ENCODE measurements at places on chromosomes 1 and 21.

DNA sequence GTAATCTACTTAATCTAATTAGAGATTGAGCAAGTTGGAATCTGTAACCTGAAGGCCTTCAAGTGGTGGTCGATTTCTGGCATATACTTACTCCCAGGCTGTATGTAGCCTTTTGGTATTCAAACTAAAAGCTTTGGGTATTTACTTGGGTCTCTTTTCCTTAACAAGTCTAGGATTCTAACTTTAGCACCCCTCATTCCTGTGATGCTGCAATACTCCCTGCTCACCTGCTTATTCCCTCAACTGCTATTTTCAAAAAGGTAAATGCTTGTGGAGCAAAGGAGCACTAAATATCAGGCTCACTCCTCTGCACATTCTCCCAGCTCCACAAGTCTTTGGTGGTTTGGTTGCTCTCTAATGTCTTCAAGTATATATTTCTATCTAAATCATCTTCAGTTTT, 68.0 kb upstream of the CYYR1 start:
- DNase-seq = no peak

GRCh38 chr1:17678011-17678410, 77.1 kb upstream of the ACTL8 start:
- DNase-seq = no peak

DNA sequence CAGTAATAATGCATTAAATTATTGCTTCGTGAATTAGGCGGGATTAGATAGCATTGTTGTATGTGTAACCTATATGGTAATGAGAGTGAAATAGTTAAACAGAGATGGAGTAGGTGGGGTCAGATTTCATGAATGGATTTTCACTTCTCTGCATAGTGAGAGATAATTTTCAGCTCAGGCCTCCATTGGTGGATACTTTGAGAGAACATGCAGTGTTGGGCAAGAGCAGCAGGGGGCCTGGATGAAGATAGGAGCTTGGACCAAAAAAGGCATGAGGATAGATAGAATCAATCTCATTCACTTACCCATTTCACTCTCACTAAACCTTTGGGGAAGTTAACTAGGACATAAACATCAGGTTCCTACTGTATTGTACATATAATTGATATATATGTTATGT, 39.5 kb upstream of the C1orf87 start:
- DNase-seq = no peak

GRCh38 chr1:101187297-101187696, 49.5 kb upstream of the S1PR1 start:
- no peak for DNase-seq

GRCh38 chr21:44755227-44755626, 43.9 kb upstream of the TSPEAR start:
- DNase-seq = no peak

DNA sequence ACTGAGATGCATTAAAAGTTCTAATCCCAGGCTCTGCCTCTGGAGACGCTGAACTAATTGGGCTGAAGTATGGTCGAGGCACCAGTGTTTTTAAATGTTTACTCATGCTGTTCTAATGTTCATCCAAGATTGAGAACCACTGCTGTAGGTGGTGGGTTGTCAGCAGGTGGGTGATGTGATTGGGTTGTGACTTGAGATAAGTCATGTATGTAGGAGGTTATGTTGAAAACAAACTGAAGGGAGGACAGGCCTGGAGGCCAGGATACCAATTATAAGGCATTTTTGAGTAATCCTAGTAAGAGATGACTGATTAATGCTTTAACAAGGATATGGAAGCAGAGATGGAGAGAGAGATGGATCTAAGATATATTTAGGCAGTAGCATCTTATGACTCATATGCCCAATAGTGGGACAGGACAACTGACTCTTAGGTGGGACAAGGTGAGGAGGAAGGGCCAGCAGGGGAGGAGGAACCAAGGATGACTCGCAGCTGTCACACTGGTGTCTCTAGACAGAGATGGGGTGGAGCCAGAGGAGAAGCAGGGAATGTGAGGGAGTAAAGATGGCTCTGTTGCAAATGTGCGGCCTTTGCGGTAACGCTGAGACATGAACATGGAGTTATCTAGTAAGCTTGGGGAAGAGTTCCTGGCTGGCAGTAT, 29.3 kb downstream of the RAB4A start:
- DNase-seq = no peak

DNA sequence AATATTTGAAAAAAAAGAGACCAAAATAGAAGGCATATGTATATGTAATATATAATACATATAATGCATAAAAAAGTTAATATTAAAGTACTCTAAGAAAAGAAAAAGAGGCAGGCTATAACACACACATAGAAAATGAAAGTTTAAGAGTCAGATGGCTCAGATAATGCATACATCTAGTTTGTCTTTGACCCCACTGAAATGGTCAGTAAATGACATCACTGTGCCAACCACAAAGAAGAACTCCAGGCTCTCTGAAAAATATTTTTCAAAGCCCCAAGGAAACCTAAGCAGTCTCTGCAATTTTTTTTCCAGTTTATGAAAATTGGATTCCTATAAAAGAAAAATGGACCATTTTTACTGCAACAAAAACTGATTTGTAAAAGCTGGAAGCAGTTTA, 55.4 kb upstream of the SCYL3 start:
- no peak for DNase-seq

- no peak for DNase-seq
Measured at GRCh38 chr1:160047111-160047991, 15.6 kb upstream of the PIGM start.

DNA sequence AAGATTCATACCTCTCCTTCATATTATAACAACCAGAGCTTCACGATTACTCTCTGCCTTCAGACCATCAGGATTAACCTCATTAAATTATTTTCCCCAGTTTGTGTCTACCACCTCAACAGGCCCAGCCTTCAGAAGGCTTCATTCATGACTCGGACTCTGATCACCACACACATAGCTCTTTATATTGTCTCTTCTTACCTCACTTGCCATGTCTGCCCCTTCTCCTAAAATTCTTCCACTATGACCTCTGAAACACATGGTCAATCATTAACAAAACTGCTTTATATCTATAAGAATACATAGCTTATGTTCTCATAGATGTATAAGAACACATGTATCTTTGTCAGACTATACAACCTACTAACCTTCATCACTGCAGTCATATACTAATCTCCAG, 79.8 kb downstream of the USP1 start:
- no peak for DNase-seq

DNA sequence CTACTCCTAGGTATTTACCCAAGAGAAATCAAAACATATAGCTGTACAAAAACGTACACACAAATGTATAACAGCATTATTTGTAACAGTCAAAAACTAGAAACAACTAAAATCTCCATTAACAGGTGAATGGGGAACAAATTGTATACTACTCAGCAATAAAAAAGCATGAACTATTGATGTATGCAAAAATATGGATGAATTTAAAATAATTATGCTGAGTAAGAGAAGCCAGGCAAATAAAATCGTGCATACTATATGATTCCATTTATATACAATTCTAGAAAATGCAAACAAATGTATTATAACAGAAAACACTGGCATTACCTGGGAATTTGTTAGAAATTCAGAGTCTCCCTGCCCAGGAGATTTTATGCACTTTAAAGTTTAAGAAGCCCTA, 150.1 kb downstream of the GDAP2 start:
- no peak for DNase-seq

DNA sequence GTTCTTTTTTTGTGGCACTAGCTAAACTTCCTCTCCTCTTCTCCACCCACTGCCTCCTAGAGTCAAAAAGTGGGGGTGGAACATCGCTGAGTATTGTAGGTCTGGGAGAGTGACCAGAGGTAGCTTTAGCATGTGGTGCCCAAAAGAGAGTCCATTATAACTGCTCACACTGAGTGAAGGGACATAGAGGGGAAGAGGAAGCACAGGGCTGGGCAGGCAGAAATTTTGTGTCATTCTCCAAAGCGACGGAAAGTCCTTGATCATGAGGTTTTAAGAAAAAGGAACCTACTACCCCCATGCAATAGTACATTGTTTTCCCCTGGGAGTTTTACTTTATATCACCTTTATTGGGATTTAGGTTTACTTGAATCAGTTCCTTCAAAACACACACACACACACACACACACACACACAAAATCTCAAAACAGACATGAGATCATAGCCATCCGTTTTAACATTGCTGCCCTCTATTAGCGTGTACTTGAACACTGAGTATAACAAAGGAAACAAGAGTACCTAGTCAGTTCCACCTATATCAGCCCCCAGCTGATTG, 4.1 kb downstream of the CD84 start:
- no peak for DNase-seq

DNA sequence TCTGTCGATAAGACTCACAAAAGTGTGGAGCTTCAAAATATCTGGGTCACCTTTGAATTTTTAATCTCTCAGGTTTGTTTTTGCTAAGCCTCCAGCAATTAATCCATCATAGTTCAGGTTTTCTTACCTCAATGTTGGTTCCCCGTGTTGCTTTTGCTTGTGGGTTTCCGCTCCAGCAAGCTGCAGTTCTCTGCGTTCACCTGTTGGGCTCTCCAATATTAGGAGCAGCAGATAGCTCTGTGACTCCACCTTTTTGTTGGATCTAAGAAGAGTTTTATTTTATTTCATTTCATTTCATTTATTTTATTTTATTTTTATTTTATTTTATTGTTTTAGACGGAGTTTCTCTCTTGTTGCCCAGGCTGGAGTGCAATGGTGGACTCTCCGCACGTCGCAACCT, 335.5 kb downstream of the COL11A1 start:
- no peak for DNase-seq

DNA sequence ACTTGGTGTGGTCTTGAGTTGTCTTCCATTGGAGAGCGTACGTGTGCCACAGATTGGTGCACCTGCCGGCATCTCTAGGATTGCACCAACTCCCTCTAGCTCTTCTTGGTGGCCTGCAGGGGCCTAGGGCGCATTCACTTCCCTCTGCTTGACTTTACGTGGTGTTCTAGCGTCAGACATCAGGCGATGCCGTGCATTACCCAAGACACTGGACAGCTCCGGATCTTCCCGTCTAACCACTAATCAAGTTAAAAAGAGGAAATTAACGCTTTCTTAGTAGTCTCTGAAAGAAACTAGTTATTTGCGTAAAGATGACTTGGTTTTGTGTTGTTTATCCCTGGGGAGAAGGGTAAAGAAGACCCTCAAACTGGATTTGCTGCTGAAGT, 510 bp upstream of the IL10RB start:
- peak; percentile 45 for DNase-seq

- no peak for DNase-seq
Measured at GRCh38 chr1:197485790-197486189, 217.7 kb downstream of the CRB1 start.

DNA sequence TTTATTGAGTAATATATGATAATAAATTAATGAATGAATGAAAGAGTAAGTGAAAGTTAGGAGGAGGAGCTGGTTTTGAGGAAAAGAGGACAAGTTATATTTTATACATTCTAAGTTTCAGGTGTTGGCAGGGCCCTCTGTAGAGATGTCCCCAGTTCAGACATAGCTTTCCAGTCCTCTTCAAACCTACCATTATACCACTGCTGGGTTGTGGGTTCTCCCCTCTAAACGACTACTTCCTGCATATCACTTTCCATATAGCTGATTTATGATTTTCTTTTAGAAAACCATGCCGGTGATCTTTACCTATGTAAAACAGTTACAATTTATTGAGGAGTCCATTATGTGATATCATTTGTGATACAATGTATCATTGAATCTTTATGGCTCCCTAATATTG, 116.9 kb downstream of the RUNX1 start:
- no peak for DNase-seq

DNA sequence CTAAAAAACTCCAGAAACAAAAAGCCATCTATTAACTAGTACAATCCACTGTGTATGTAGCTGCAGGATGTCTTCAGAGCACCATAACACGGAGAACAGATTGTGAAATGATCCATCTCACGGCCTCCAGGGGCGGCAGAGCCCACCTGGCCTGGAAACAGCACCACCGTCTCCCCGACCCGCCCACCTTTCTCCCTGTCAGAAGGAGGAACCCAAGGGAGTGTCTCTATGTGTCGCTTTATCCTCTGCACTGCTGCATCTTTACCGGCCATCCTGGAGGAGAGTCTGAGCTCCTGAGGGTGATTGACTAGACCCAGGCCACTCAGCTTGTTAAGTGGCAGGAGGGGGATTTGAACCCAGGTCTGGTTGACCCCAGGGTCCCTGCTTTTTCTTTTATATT, 405.0 kb downstream of the MATN1 start:
- no peak for DNase-seq

DNA sequence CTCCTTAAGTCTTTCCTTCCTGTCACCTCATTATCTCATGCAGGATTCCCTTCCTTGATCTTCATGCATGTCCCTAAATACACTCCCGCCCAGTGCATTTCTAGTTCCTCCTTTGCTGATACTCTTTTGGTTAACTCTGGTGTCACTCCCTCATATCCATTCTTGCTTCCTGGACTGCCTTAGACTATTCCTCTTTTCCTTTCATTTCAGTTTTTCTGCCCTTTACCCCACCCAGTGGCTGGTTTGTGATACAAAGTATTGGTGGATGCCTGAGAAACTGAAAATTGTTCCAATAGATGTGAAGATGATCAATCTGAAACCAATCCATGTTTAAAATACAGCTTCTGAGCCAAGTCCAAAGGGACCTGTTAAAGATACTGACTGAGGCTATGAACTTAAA, 553.8 kb upstream of the CAMK1G start:
- no peak for DNase-seq

- no peak for DNase-seq
Measured at GRCh38 chr1:6271006-6271405, 10.1 kb upstream of the GPR153 start.

GRCh38 chr1:143625886-143626285, 345.9 kb downstream of the FAM72C start:
- no peak for DNase-seq

DNA sequence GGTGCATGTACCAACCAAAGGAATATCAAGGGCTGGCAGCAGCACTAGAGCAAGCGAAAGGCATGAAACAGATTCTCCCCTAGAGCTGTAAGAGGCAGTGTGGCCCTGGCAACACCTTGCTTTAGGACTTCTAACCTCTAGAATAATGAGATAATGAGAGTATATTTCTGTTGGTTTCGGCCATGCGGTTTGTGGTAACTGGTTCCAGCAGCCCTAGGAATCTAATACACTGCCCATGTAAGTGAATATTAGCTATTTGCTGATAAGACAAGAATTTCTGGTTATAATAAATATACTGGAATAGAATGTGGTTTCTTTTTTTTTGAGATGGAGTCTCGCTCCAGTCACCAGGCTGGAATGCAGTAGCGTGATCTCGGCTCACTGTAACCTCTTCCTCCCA, 199.4 kb downstream of the GABPA start:
- DNase-seq = no peak

GRCh38 chr1:93007941-93008577, 46.8 kb upstream of the DIPK1A start:
- DNase-seq = no peak

- no peak for DNase-seq
Measured at GRCh38 chr1:171355727-171356126, 41.7 kb downstream of the FMO4 start.

DNA sequence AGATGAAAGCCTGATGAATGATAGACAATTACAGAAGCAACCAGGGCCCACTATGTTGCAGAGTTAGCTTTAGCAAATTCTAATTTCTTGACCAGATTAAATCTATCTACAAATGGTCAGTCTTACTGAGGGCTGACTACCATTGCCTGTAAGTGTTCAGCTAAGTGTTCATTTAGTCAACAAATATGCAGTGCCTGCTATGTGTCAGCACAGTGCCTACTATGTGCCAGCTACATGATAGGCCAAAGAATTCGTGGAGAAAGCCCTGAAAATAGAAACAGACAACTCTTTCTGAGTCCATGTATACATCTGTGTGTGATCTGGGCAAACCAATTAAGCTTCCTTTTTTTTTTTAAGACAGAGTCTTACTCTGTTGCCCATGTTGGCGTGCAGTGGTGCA, 212.8 kb downstream of the SMYD3 start:
- no peak for DNase-seq

Measured in central memory CD4-positive, alpha-beta T cell (primary cell).